ENCODE measurements at places on chromosomes 11 and 22. TPM values are rescaled to one million over a fixed set of nuclear protein-coding genes. Genes with fewer than 3 reads are reported as not detected.

GRCh38 chr11:65576867-65577755 is 1.3 kb downstream of the EHBP1L1 start:
- no peak for DNase-seq

DNA sequence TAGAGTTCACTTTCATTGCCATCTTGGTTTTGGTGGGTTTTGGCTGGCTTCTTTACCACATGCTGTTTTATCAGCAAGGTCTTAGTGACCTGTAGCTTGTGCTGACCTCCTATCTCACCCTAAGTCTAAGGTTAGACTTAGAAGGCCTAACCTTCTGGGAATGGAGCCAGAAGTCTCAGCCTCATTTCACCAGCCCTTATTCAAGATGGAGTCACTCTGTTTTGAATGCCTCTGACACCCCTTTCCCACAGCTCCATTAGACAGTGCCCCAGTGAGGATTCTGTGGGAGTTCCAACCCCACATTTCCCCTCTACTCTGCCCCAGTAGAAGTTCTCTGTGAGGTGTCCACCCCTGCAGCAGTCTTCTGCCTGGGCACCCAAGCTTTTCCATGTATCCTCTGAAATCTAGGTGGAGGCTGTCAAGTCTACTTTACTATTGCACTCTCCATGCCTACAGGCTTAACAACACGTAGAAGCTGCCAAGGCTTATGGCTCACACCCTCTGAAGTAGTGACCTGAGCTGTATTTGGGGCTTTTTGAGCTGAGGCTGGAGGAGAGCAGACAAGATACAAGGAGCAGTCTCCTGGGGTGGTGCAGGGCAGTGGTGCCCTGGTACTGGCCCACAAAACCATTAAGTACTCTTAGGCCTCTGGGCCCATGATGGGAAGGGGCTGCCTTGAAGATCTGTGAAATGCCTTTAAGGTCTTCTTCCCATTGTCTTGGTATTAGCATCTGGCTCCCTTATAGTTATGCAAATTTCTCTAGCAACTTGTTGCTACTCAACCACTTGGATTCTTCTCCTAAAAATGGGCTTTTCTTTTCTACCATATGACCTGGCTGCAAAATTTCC is 65.9 kb upstream of the SC5D start:
- DNase-seq: no peak

GRCh38 chr11:57303990-57304579 is 20.7 kb downstream of the TNKS1BP1 start:
- no peak for DNase-seq

GRCh38 chr11:79506734-79507344 is 66.0 kb upstream of the TENM4 start:
- no peak for DNase-seq

DNA sequence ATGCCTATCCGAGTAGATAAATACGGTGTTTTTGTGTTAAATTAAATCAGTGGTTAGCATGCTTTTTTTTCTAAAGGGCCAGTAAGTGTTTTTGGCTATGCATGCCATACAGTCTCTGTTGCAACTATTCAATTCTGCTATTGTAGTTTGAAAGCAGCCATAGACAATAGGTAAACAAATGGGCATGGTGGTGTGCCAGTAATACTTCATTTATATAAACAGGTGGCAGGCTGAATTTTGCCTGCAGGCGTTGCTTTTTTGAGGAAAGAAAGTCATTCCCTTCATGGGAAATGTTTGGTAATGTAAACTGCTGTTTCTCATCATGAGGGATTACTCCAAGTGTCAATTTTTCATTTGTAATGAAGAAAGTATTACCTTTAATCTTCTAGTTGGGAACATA is 106.5 kb downstream of the TMEM135 start:
- no peak for DNase-seq

DNA sequence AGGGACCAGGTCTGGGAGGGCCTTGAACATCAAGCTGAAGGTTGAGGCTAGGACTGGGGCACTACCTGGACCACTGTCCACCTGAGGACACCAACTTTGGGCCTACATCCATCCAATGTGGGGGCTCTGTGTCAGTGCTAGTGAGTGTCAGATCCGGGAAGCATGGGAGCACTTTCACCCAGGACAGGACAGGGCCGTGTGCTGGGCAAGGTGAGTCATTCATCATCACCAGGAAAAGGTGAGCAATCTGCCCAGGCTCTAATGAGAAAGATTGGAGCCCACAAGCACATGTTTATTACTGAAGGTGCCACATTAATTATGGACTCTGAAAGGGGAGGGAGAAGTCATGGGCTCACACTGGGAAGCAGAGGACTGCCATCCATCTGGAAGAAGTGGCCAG is 39.7 kb upstream of the DRD2 start:
- DNase-seq: no peak

DNA sequence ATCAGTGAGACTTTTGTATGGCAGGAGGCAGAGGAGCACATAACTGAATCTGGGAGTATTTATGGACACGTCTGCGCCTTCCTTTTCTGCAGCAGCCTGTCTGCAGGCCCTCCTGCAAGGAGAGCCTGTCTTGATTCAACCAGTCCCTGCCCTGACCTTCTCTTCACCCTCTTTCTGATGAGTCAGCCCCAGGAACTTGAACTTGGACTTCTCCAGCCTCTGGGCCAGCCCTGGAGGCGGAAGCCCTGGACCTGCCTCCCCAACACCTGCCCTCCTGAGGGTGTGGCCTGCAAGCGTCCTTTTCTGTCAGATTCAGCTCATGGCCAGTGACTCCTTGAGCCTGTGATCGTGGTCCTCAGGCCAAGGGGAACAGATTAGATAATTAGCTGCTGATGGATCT is 20.0 kb downstream of the DAGLA start:
- DNase-seq: no peak

DNA sequence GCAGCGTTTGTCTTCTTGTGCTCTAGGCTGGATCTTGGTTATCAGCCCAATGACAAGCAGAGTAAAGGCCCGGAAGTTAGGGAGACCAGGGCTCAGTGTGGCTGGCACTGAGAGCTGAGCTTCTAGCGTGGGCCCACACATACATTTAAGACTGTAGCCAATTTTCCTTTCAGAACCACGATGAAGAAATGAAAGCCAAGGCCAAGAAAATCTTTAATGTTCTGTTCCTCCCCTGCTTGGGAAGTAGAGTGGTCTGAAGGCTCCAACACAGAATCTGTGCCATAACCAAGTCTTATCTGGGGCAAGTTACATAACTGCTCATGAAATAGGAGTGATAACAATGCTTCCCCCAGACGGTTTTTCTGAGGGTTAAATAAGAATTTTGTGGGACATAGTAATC is 4.7 kb upstream of the ST3GAL4 start:
- no peak for DNase-seq

DNA sequence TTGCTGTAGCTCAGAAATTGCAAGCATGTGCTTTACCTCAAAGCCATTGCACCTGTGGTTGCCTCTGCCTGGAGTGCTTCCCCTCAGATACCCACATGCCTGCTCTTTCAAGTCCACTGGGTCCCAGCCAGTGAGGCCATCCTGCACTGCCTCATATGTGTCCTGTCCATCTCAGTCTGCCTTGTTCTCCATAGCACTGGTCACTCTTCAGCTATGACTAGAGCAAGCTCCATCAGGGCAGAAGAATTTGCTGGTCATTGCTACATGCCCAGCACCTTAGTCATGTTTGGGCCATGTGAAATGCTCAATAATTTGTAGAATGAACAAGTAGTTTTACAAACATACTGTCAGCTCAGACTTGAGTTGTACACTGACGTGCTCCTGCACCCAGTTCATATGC is 64.4 kb upstream of the HORMAD2 start:
- no peak for DNase-seq

Gene CBLIF
- not detected for total RNA-seq

Gene MMP8
- total RNA-seq: 2.0 TPM

Gene INS
- total RNA-seq: 0.42 TPM

Gene MMP13
- 0.42 TPM for total RNA-seq

Gene MTMR3
- total RNA-seq: 14.8 TPM

Gene APOL3
- 35.1 TPM for total RNA-seq
